Mucosa of gallbladder (tissue), 1 donor: ENCODE measurements at places on chromosomes 11 and 22. TPM values are rescaled to one million over a fixed set of nuclear protein-coding genes. Genes with fewer than 3 reads are reported as not detected.

DNA sequence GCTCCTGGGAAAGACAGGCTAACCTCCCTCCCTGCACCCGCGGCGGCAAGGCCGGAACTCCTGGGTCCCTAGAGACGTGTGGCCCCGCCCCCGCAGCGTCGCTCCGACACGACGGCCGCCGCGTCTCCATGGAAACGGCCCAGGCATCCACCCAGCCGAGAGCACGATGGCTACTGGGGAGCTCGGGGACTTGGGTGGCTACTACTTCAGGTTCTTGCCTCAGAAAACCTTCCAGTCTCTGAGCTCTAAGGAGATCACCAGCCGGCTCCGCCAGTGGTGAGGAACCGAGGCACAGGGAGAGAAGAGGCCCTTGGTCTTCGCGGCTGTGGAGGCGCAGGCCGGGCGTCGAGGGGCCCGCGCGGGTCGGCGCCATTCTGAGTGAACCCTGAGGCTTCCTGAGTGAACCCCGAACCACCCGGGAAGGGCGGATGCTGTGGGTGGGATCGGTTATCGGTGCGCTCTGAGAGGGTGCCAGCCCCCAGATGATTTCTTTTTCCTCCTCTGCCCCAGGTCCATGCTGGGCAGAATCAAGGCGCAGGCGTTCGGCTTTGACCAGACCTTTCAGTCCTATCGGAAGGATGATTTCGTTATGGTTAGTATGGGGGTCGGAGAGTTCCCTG lies at the start of gene CFAP300:
Gene CFAP300 (plus strand): TSS at position 133 of the 620 bp plus-strand sequence. CDS start 34 bp downstream, at position 167.
- peak; percentile 88 for DNase-seq

DNA sequence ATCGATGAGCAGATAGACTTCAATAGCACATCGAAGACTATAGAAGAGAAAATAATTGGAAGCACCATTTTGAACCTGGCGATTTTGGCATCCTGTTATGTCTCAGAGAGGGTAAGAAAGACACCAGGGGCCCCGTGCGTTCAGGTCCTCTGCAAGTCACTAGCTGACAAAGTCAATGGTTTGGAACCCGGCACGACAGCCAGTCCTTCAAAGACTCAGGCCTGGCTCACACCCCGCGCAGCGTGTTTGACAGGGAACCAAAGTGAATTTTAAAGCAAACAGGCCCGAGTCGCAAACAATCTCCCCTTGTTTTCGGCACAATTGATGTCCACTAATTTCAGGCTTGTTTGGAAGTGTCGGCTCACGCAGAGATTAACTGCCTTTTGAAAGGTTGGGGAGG lies 716.6 kb downstream of the BRD1 start:
- DNase-seq, result no peak

DNA sequence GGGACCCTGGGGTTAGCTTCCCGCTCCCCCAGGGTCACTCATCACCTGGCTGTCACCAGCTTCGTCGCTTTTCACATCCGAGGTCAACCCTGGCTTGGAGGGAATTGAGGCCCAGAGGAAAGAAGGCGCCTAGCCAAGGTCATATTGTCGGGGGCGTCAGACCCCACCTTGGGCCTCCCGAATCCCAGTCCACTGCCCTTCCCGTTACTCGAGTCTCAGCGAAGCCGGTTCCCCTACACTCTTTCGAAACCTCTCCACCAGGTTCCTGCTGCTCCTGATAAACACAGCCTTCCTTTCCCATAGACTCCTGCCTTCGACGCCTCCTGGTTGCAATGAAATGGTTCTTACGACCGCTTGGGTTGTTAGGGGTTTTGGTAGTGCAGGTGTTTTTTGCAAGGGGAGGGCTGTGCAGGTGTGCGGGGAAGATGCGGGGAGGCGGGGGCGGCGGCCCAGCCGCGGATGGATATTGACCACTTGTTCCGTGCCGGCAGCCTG lies 642 bp downstream of the NAA40 start:
- no peak for DNase-seq

- DNase-seq, result no peak
These were observed 43.6 kb upstream of the DBX1 start for GRCh38 chr11:20203831-20204230.

DNA sequence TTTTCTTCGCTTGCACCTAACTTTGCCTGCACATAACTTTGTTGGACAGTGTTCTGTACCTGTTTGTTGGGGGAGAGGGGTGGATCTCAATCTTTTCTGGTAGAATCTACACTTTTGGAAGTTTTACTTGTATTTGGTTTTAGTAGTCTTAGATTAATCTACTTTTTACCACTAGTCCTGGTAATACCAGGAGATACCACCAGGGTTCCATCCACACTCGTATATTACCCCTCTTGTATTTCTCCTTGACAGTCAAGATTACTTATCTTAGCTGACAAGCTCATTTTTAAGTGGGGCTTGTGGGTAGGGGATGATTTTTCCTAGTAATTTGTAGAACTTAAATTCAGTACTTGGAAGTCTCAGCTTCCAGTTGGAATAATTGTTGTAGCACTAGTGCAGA lies 37.3 kb upstream of the TECTA start:
- DNase-seq, result no peak

DNA sequence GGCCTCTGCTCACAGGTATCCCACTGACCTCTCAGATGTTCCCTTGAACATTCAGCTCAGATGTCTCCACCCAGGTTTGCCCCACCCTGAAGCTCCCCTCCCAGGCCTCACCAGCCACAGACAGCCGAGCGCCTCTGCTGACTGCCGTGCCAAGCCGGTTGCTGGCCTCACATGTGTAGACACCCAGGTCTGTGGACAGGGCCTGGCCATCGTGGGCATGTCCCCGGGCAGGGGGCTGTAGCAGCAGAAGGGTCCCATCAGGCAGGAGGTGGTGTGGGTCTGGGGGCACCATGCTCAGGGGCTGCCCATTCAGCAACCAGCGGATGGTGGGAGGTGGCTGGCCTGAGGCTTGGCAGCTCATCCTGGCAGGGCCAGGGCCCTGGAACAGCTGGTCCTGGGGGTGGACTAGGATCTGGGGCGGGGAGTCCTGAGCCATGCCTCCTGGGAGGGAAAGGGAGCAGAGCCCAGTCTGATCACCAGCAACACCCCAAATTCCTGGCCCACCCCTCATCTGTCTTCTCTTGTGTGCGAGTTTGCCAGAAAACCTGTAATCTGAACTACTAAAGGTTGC lies 759 bp downstream of the ROBO4 start:
- peak; percentile 9 for DNase-seq

DNA sequence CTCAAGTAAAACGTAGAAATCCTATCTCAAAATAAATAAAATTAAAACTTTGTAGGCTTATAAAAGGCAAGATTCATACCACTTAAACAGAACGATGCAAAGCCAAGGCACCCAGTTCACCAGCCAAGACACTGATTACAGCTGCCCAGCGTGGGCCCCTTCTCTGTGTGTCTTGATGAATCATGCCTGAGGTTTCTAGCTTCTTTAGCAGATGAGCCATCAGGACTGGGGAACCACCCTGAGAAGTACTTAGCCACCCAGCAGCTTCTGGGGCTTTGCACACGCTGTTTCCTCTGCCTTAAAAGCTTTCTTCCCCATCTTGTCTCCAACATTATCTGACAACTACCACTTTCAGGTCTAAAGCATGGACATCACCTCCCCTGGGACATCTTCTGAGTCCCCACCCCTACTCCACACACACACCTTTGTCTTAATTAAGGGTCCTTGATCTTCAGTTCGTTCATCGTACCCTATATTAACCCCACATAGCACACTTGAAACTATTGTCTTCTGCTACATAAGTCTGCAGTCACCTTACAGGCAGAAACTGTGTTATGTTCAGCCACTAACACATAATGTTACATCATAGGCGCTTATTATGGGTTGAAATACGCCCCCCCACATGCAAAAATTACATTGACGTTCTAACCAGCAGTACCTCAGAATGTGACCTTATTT lies 8.7 kb upstream of the LAYN start:
- DNase-seq, result no peak

GRCh38 chr11:126284829-126285228 lies 1.9 kb downstream of the TIRAP start:
- peak; percentile 86 for DNase-seq

GRCh38 chr22:28002863-28003565 lies 84.0 kb upstream of the PITPNB start:
- no peak for DNase-seq

- no peak for DNase-seq
These were observed 933 bp upstream of the PANX3 start for GRCh38 chr11:124610295-124610694.

GRCh38 chr11:46296059-46296527 lies 18.6 kb downstream of the CREB3L1 start:
- DNase-seq, result no peak

DNA sequence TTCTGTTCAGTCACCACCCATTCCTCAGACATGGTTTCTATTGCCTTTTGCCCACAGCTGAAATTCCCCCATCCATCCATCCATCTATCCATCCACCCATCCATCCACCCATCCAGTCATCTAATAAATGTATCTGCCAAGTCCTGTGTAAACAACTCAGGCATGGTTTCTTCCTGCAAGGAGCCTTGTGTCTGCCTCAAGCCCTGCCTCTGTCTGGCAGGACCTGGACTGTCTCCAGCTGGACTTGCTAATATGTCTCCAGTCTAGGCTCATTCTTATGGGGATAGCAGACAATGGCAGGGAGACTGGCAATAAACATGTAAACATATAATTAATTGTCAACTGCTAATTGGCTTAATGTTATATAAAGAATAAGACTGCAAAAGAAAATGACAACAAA lies 64.7 kb upstream of the AMPD3 start:
- DNase-seq, result no peak

- DNase-seq, result no peak
These were observed 49.5 kb downstream of the IGLL5 start for GRCh38 chr22:22936915-22937656.

GRCh38 chr22:23787600-23787896 lies 782 bp downstream of the SMARCB1 start:
- no peak for DNase-seq

- DNase-seq, result no peak
These were observed 42.9 kb upstream of the ARHGAP32 start for GRCh38 chr11:129234978-129235377.

DNA sequence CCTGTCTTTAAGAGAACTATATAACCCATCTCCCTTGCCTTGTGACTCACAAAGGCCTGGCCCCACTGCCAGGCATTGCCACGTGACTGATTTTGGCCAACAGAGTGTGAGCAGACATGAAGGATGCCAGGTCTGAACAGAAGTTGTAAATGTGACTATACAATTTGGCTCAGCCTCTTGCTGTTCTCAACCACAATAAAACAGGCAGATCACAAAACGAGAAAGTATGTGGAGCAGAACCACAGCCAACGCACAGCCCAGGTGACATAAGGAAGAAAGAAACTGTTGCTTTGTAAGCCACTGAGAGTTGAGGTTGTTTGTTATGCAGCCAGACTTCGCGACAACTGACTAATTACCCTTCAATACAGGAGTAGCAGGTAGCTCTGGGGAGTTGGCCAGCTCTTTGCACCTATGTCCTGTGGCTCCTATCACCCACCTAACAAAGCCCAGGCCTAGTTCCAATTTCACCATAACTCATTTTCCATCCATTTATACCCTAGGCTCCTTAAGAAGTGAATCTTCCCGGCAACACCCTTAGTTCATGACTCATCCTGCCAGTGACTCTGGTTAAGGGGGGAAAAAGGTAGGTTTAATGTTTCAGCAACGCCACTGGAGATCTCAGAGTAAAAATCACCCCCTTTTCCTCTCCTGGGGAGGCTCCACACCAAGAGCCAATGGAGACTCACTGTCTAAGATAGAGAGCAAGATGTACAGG lies 53.7 kb downstream of the GALNT18 start:
- DNase-seq, result no peak

GRCh38 chr22:29394931-29395581 lies 6.7 kb upstream of the AP1B1 start:
- peak; percentile 79 for DNase-seq

DNA sequence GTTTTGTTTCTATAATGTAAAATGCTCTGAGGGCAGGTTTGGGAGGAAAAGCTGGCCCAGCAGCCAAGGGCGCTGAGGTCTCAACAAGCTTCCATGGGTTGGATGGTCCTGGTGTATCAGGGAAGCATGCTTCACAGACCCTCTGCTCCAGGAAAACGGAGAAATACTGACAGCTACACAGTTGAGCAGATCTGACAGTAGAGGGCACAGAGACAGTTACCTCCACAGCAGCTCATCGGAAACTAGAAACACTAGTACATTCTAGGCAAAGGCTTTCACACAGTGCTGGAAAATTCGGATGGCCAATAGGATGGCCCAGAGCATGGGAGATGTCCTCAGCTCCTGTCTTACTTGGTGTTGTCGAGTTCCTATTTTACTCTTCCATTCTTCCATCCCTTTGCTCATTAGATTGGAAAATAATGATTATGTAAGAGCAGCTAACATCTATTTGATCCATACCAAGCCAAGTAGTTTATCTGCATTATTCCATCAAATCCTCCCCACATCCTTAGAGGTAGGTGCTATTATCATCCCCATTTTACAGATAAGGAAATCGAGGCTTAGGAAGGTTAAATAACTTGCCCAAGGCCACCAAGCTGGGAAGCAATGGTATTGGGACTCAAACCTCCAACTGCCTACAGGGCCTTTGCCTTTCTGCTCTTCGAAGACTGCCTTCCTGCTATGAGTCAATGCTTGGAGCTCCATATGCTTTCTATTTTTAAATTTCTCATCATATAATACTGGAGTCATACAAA lies 28.3 kb downstream of the LMO2 start:
- no peak for DNase-seq

GRCh38 chr11:128532572-128533091 lies 54.7 kb downstream of the ETS1 start:
- no peak for DNase-seq

- DNase-seq, result peak; percentile 71
These were observed 3.6 kb downstream of the AHNAK start for GRCh38 chr11:62542750-62543567.

GRCh38 chr22:28440592-28441390 lies 238.8 kb downstream of the TTC28 start:
- DNase-seq, result no peak

Gene SYT9
- total RNA-seq, result 2.1 TPM

Gene CALCA
- not detected for total RNA-seq

Gene OR4D5
- not detected for total RNA-seq

Gene SLC25A18
- total RNA-seq, result 0.92 TPM

Gene SCGB1C1
- not detected for total RNA-seq

Gene IGF2
- total RNA-seq, result 32.5 TPM

Gene OR5D16
- total RNA-seq, result not detected

Gene OTOG
- total RNA-seq, result 0.12 TPM

Gene RIC3
- total RNA-seq, result 23.8 TPM

Gene ZP1
- total RNA-seq, result 0.17 TPM

Gene PANX3
- not detected for total RNA-seq

Gene SAA1
- 19.3 TPM for total RNA-seq

Gene RTN4R
- 2.0 TPM for total RNA-seq
